ENCODE measurements at places on chromosomes 13 and 19.

- no peak for DNase-seq
Measured at GRCh38 chr13:102610296-102610895, 13.6 kb downstream of the TPP2 start.

DNA sequence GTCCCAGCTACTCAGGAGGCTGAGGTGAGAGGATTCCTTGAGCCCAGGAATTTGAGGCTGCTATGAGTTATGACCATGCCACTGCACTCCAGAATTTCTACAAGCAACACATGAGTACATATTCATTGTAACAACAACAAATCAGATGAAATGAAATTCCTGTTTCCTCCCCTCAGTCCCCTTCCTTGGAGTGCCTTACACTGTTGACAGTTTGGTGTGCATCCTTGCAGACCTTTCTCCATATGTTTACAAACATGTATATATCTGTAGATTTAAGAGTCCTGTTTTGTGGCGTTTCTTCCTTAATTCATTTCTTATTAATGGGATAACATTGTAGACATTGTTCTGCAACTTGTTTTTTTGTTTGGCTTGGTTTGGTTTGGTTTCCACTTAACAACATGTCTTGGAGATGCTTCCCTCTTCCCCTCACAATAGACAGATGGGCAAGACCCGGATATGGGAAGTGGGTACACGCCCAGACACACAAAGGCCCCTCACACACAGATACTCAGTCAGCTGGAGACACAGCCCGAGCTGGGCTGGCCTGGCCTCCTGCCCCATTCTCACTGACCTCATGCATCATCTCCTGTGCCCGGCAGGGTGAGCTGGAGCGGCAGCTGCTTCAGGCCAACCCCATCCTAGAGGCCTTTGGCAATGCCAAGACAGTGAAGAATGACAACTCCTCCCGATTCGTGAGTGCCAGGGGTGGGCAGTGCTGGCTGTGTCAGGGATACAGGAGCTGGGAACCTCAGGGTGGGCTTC lies 21.7 kb downstream of the MYH14 start:
- DNase-seq, result no peak

DNA sequence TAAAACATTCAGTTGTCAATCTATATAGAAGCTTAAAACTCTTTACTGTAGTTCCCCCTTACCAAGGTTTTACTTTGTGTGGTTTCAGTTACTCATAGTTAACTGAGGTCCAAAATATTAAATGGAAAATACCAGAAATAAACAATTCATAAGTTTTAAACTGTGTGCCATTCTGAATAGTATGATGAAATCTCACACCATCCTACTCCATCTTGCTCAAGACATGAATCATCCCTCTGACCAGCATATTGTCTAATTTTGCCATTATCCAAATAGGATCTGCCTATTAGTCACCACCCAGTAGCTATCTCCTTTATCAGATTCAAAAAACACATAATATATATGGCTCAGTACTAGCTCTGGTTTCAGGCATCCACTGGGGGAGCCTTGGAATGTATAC lies 22.4 kb downstream of the ZNF571 start:
- DNase-seq, result no peak

DNA sequence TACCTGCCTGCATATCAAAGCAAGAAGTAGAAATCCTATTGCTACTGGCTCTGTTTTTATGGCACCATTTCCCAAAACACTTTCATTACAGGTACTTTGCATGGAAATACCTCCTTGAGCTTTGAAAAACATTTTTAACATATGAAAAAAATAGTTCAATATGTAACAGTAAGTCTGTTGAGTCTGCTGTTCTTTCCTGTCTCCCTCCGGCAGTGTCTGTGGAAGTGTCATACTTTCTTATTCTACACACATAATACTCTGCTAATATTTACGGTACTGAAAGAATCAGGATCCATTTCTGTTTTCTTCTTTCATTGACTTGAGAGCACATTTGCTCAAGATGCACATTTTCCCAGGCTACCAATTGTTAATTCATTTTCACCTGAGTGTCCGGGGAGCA lies 8.2 kb upstream of the SERTM1 start:
- DNase-seq, result no peak

GRCh38 chr13:73590795-73591194 lies 532.0 kb downstream of the KLF5 start:
- DNase-seq, result no peak
